ENCODE measurements at places on chromosomes 5 and 9.
A peak's percentile ranks its signal among the peaks of the same experiment; 100 is the strongest.

- peak; percentile 13 for DNase-seq
Observed at GRCh38 chr9:20209391-20210340, 412.6 kb downstream of the MLLT3 start.

DNA sequence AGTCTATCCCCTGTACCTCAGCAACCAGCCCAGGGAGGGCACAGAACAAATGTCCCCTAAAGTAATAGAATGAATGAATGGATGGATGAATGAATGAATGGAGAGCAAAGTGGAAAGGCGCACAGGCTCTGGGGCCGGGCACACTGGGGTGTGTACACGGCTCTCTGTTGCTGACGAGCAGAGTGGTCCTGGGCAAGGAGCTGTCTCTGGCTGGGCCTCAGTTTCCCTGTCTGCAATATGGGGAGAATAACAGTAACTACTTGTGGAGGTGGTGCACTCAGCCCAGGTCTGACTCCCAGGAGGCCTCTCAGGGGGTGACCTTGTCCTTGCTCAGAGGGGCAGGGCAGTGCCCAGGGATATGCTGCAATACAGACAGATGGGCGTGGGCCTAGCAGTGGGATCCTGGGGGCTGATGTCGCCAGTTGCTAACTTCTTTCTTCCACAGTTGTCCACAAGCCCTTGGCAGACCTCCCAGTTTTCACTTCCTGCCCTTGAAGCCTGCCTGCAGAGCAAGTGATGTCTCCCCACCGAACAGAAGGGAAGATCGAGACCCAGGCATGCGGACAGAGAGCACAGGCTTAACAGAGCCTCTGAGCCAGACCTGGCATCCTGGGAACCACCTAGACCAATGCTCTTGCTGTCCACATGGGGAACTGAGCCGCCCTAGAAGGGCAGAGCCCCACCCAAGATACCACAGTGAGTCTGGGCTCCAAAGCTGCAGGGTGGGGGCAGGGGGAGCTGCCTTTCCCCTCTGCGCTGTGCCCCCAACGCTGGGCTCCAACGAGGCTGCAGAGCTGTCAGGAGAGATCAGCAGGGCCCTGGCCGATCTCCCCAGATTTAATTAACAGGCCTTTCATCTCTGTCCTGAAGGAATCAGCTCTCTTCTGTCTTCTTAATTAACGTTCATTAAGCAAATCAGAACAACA, 13.6 kb upstream of the LAMC3 start:
- no peak for DNase-seq

DNA sequence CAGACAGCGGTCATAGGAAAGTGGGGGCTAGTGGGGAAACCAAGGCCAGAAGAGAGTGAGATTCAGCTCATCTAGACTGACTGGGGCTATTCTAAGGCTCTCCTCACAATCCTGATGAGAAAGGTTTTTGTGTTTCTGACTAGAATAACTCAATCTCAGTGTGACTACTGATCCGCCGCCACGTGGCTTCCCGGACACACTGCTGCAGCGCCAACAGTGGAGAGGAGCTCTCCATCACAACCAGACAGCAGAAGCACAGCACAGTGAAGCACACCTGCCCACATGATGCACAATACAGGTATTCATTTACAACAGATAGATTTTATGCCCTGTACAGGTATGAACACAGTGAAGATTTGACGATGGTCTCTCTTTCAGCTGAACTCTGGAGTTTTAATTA, 25.4 kb downstream of the NREP start:
- no peak for DNase-seq

- DNase-seq = peak; percentile 21
Observed at GRCh38 chr9:3528451-3528850, 2.6 kb upstream of the RFX3 start.

DNA sequence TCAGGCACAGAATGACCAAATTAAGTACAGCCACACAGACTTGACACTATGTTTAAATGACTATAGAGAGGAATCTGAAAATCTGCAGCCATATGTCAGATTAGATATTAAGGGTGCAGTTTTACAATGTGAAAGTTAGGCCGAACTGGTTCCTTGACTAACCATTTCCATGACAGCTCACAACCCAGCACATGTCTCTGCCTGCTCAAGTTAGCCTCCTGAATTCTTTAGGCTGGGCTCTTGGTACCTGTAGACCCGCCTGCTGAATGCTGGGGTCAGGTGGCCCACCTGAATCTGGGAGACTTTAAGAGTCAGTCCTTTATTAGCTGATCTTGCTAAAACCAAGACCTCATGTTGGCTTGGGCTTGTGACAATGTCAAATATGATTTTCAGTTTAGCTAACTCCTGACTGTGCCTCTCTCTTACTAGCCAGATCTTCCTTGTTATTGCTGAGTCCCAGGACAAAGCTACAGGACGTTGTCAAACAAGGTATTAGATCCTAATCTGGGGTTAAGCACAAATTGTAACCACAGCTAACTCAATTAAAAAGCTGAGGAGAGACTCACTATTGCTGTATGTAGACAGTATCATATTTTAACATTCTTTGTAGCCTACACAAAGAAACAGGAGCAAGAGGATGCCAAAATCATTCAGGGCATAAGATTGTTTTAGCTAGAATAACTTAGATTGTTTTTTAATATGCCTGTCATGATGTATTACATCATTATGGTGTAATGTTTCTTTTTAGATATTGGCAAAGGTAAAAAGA, 490.9 kb downstream of the SEMA5A start:
- DNase-seq = no peak

- DNase-seq = no peak
Observed at GRCh38 chr9:124790801-124791505, 14.0 kb downstream of the OLFML2A start.

DNA sequence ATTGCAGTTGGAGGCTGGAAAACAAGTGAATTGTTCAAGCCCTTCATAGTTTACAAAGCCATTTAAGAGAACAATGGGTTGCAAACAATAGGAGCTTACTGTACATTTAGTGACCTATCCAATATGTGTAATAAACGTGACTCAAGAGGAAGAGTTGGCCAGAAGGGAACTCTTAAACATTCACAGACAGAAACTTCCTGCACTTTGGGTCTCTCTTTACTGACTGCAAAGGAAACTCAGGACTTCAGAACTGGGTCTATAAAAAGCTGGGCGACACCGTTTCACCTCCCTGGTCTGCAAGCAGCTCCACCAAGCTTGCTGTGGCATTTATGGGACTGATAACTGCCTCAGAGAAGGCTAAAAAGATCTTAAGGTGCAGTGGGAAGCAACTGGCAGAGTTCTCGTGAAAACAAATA, 48.7 kb upstream of the SPATA31D4 start:
- no peak for DNase-seq

DNA sequence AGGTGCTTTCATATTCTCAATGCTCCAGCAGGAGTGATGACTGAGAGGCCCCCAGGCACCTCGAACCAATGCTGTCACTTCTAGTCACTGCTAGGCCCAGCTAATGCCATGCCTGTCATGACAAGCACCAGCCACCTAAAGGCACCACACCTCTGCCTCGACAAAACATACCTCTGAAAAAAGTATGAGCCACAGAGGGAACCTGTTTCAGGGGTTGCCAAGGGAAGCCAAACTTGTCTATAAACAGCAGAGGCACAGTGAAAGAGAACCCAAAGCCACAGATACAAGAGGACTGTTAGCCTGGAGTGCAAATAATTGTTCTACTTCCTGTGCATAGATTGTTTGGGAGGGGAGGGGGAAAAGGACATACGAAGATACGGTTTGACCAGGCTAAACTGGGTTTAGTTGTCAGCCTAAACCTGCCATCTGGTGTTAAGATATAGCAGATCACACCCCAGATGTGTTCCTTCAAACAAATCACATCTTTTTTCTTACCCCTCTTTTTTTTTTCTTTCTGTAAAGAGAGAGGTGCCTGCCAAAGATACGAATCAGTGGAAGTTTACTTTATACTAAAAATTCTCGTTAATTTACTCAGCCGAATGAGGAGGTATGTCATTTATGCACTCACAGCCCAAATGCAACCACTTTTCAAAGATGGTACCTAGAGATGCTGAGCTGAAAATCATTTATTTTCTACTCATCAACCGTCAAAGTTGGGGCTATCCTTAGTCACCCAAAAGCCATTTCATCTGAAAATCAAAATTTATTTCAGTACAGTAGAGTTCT, 45.7 kb downstream of the BNC2 start:
- no peak for DNase-seq

DNA sequence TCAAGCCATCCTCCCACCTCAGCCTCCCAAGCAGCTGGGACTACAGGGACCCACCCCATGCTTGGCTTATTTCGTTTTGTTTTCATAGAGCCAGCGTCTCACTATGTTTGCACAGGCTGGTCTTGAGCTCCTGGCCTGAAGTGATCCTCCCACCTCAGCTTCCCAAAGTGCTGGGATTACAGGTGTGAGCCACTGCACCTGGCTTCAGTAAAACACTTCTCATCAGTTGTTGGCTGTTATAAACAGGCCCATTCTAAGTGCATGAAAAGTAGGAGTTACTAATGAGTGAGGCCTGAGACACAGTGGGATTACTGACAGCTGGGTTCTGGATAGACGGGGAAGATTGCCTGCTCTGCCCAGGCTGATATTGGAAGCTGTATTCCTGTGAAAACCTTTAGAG, 3.5 kb downstream of the CRB2 start:
- DNase-seq = no peak

DNA sequence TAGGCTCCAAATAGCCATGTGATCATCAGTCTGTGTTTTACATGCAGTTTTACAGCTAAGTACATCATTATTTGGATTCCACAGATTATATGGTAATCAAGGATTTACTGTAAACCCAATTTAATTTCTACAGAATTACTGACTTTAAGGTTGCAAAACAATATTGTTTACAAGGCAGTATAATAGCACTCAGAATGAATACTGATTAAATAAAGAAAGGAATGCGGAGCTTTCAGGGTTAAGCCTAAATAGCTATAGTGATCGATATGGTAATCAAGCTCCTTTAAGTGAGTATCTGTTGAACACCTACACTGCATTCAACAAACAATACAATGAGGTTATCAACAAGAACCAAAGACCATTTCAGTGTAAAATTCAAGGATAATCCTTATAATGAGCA, 64.3 kb downstream of the DMAC1 start:
- DNase-seq = no peak

DNA sequence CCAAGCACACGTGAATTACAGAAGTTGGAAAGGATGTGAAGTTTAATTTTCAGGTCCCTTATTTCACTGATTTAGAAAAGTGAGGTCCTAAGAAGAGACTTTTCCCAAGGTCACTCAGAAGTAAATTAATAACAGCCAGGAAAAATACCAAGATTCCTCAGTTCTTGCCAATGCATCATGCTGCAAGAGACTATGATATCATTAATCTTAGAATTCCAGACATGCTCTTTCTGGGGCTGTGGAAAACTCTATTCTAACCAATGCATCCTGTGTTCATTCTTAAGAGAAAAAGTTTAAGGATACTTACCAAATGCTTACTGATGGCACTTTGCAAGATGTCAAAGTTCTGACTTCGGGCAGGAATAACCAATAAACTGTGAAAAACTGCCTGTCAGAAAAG, 42.8 kb downstream of the TEX10 start:
- no peak for DNase-seq

- DNase-seq = no peak
Observed at GRCh38 chr5:133147411-133147810, 95.6 kb downstream of the HSPA4 start.

GRCh38 chr5:141623186-141623585, 4.4 kb upstream of the DIAPH1 start:
- no peak for DNase-seq

- peak; percentile 26 for DNase-seq
Observed at GRCh38 chr5:150000990-150001659, 586 bp downstream of the HMGXB3 start.

DNA sequence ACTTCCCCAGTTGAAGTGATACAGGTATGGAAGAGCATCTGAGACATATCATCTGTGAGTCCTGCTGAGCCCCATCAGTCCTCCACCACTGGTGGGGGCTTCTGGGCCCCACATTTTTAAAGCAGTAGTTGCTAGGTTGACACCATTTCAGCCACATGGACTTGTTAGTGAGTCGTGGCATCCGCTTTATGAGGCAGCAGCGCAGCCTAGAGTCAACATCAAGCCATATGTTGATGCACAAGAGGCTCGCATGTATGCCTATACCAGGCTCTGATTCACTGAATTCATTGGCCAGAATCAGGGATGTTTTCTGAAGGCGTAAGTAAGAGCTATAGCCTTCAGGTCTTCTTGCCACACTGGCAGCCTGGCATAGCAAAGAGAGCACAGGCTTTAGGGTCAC, 26.8 kb downstream of the ZNF346 start:
- no peak for DNase-seq

All from activated CD4-positive, alpha-beta T cell treated with anti-CD3 and anti-CD28 coated beads for 24 hours (primary cell).